ENCODE measurements at places on chromosomes 4 and X.

DNA sequence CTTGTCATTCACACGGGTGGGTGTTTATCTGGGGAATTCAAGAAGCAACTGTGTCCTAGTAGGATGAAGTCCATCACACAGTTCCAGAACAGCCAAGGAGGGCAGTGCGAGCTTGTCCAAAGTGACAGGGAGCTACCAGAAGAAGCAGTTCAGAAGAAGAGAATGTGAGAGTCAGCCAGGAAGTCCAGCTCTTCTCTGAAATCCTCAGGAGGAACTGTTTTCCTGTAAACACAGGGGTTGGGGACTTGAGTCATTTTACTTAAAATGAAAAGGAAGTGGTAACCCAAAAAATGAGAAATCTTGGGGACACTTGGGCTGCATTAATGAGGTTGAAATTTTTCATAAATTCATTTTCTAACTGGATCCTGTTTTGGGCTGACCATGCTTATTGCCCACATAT lies 8.2 kb upstream of the TLR10 start:
- no peak for DNase-seq

DNA sequence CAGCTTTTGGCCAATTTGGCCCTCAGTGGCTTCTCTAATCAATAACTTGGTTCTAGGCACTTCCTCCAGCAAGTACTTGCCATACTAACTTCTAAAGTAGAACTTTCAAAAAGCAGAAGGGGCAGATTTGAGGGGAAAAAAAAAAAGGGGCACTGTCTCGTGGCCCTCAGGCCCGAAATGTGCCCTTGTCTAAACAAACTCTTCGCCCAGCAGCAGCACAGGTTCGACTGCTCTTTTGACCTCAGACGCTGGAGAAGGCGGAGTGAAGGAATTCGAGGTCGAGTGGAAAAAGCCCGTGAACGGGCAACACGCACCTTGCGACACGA lies 775 bp downstream of the GRPEL1 start:
- DNase-seq = no peak

DNA sequence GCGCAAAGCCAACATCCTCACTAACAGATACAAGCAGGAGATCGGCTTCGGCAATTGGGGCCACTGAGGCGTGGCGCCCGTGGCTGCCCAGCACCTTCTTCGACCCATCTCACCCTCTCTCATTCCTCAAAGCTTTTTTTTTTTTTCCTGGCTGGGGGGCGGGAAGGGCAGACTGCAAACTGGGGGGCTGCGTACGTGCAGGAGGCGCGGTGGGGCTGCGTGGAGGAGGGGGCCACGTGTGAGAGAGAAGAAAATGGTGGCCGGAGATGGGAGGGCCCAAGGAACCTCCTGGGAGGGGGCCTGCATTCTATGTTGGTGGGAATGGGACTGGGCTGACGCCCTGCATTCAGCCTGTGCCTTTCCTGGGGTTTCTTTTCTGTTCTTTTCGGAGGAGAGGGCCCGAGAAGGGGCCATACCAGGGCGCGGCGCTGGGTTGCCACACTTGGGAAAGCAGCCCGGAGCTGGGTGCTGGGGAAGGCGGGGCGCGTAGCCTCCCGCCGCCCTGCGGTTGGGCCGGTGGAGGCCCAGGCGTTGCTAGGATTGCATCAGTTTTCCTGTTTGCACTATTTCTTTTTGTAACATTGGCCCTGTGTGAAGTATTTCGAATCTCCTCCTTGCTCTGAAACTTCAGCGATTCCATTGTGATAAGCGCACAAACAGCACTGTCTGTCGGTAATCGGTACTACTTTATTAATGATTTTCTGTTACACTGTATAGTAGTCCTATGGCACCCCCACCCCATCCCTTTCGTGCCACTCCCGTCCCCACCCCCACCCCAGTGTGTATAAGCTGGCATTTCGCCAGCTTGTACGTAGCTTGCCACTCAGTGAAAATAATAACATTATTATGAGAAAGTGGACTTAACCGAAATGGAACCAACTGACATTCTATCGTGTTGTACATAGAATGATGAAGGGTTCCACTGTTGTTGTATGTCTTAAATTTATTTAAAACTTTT lies 4.5 kb downstream of the MID1IP1 start:
- peak; percentile 34 for DNase-seq

DNA sequence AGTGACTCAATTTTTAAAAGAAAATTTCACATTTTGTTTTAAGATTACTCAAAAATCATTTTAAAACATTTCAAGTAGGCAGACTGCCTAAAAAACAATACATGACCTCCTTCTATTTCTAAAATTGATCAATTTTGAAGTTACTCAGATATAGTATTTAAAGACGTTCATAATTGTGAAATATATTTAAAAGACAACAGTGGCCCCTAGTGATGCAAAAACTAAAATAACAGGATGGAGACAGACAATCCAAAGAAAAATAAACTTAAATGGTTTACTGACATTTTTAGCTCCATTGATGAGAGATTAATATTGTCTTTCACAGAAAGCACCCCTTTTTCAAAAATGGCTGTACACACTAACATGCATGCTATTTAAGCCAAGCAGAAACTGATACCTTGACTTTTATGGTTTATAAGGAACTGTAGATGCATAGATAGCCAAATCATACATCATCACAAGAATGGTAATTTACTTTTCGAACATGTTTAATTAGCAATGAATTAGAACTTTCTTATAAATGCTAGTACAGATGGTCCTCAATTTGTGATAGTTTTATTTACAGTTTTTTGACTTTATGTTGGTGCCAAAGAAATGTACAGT lies 69.8 kb upstream of the FAT4 start:
- no peak for DNase-seq

GRCh38 chr4:142110136-142110535 lies 473.8 kb downstream of the IL15 start:
- no peak for DNase-seq

DNA sequence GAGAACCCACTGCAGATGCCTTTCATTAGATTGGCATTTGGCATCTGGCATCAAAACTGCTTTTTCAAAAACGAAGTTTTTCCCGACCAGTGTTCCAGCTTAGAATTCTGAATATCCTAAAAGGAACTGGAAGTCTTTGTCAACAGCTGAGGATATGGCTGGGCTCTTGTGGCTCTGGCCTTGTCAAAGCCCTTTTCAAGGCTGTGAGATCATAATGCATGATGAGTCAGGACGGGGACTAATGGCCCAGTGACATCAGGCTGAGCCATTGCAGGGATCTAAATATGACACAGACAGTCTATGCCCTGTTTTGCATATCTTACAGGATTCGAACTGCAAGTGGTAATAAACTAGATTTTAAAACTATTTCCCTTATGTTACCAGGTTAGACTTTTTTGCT lies 306.4 kb downstream of the PTTG2 start:
- peak; percentile 49 for DNase-seq

DNA sequence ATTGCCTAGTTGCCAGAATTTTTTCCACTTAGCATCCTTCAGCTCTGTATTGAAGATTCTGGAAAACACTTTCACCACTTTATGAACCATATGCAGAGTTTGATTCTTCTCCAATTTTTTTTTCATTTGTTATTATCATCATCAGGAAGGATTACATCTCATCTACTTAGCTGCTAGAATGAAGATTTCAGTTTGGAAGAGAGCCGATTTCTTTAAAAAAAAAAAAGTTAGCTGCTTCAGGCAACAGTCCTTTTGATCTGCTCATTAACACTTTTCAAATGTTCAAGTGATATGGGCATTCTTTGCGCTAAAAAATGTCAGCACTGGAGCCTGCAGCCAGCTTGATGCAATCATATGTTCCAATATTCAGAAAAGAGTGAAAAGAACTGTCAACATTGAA lies 76.2 kb downstream of the ANTXR2 start:
- DNase-seq = no peak

DNA sequence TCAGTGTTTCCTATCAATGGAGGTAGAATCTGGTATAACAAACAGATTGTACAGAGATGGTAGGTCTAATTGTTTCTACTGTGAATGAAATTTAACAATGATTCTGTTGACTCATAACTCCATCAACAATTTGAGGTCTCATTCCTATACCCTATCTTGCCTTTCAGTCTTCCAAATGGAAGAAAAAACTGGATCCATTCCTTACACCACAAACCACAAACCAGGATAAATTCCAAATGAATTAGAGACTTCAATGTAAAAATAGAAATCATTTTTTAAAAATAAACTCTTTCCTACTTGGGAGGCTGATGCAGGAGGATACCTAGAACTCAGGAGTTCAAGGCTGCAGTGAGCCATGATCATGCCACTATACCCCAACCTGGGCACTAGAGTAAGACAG lies 114.4 kb upstream of the WDR44 start:
- no peak for DNase-seq

GRCh38 chr4:1632109-1633104 lies 51.7 kb downstream of the FAM53A start:
- no peak for DNase-seq

DNA sequence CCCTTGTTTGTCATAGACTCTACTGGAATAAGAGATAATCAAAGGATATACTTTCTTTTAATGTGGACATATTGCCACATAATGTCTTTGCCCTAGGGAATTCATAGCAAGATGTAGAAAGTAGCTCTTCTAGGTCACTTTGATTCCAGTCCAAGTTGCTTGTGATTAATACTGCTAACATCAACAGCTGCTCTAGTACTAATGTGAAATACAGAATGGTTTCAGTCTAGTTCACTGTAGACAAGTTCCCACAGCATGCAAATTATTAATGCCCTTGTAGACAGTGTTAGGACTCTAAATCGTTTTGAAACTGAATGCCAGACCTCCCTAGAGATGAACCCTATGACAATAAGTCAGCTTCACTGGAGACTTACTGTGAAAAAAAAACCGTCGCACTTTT lies 494.6 kb upstream of the ATOH1 start:
- DNase-seq = no peak

DNA sequence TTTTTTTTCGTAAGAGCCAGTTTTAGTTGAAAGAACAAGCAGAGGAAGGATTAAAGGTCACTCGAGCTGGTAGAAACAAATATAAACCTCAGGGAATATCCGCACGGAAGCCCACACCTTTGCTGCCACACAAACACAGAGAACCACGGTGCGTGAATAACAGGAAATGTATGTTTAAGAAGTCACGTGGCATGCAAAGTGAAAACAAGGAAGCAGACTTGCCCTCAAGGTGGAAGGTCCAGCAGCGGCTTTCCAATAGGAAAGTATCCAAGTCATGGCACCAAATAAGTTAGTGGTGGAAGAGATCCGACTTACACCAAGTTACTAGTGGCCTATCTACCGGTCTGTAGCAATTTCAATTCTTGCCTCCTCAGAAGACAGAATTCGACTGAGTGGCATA lies 215.5 kb downstream of the HHIP start:
- DNase-seq = no peak

- no peak for DNase-seq
These were observed 12.0 kb downstream of the SHOX start for GRCh38 chrX:642436-643240.

DNA sequence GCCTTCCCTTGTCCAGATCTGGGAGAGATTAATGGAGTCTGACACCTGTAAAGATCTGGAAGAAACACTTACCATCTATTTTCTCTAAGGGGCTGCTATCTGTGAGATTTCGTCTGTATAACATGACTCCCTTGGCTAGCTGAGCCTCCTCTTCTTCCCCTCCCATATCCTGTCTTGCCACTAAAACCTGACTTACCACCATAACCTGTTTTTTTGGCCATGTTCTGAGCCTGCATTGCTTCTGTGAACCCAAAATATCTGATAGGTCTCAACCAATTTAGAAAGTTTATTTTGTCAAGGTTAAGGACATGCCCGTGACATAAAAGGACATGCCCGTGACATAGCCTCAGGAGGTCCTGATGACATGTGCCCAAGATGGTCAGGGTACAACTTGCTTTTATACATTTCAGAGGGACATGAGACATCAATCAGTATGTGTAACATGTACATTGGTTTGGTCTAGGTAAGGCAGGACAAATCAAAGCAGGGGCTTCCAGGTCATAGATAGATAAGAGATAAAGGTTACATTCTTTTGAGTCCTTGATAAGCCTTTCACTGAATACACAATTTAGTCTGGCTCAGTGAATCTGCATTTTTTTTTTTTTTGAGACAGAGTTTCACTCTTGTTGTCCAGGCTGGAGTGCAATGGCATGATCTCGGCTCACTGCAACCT lies 11.4 kb downstream of the MGST2 start:
- no peak for DNase-seq
